ENCODE measurements at places on chromosomes 5 and 9.

- no peak for DNase-seq
Measured at GRCh38 chr9:37801959-37802711, 1.5 kb downstream of the DCAF10 start.

DNA sequence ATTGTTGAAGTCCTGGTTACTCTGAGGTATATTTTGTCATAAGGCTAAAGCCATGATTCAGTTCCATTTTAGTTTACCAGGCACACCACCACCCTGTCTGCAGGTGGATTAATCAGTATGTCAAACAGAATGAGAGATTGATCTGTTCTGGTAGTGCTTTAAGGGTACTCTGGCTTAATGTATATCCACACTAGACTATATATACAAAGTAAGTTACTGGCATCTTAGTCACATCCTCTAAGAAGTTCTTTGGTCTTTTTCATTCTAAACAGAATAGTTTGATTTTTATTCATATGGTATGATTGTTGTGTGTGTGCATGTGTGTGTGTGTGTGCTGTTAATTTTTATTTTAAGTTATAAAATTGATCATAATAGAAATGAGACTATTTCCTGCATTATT lies 61.8 kb downstream of the RAB24 start:
- DNase-seq = no peak

DNA sequence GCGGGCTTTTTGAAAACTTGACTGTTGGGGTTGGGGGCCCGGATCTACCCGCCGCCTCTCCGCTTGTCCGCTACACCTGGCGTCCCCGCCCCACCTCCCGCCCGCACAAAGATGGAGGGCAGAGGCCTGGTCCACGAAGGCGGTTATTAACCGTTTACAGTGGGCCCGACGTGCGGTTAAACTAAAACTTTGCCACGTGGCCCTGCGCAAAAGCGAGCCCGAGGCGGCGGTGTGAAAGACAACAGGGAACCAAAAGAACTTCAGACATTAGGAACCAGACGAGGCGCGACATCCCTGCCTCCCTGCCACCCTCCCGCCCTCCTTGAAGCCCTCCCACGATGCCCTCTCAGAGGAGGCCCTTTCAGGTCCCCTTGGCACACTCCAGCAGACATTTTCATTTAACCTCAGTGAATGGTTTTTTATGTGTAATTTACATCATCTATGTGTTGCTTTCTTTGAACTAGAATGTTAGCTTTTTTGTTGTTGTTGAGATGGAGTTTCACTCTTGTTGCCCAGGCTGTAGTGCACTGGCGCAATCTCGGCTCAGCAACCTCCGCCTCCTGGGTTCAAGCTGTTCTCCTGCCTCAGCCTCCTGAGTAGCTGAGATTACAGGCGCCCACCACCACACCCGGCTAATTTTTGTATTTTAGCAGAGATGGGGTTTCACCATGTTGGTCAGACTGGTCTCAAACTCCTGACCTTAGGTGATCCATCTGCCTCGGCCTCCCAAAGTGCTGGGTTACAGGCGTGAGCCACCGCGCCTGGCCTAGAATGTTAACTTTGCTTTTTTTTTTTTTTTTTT lies 999 bp upstream of the HNRNPA0 start:
- no peak for DNase-seq

GRCh38 chr5:136527311-136527710 lies 162.0 kb upstream of the TRPC7 start:
- DNase-seq = no peak

GRCh38 chr9:115461280-115461679 lies 343.3 kb upstream of the TNC start:
- DNase-seq = no peak

DNA sequence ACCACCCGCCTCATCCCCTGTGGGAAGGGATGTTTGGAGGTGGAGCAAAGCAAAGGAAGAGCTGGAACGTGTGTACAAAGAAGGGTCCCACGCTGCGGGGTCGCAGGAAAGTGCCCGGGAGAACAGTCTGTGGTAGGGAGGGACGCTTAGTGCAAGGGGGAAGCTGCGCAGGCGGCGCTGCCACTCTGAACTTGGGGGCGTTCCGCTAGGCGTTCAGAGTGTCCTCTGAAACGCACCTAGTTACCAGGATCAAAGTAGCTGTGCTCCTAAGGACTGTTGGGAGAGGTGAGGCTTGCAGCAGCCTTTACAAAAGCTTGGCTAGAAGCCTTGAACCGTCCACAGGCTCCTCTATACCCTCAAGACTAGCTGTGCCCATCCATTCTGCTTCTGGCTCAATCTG lies 29.3 kb upstream of the PDE8B start:
- no peak for DNase-seq

DNA sequence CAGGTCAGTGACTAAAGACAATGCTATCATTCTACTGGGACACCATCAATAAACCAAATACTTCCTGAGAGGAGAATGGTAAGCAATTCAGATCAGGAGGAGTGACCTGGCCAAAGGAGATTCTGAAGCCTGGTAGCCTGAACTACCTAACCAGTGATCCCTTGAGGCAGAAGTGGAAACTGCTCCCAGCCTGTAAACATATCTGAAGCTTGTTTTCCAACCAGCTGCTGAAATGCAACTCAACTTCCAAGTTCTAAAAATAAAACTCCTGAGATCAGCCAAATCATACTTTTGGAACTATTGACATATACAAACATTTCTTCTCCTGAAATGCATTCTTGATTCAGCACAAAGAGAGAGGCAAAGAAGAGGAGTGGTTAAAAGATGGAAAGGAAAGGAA lies 204.1 kb downstream of the EBF1 start:
- DNase-seq = no peak

DNA sequence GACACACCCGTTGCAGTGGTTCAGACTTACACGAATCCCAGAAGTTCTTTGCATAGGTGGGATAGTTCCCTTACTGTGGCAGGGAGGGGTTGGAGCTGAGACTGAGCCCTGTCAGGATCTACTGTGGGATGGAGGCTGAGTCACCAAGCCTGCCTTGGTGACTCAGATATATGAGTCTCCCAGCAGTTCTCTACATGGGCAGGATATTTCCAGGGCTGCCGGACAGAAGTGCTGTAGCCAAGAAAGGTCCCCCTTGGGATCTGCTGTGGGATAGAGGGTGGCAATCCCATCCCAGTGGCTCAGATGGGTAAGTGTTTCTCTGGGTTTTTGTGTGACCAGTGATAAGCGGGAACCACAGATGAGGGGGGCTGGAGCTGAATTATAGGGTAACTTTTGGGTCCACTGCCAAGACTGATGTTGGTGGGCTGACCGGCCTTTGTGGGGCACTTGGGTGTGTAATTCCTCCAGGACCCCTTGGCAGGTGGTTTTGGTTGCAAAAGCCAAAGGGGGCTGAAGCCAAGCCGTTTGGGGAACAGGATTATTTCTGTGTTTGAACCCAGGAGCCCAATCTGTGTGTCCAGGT lies 18.7 kb downstream of the XRCC4 start:
- no peak for DNase-seq

DNA sequence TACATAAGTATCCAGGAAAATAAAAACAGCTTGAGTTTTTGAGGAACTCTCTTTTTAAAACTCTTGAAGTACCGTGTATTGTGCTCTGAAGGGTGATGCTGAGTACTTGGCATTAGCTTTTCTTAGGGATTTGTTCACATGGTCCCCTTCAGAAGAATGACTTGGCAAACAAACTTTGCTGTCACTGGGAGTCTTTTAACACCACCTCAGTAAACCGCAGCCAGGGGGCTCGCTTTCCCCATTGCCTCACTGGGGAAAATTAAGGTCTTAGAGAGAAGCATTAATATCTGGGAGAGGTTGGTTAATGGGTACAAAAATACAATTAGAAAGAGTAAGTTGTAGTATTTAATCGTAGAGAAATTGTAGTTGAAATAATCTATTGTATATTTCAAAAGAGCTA lies 105.9 kb upstream of the DAP start:
- DNase-seq = no peak

Measured in stimulated activated CD4-positive, alpha-beta T cell treated with anti-CD3 and anti-CD28 coated beads, Interleukin-12 subunit alpha, Interleukin-12 subunit beta, amount 100 ng/mL, for 4 hours (primary cell).